ENCODE measurements at places on chromosomes 16 and 17.

DNA sequence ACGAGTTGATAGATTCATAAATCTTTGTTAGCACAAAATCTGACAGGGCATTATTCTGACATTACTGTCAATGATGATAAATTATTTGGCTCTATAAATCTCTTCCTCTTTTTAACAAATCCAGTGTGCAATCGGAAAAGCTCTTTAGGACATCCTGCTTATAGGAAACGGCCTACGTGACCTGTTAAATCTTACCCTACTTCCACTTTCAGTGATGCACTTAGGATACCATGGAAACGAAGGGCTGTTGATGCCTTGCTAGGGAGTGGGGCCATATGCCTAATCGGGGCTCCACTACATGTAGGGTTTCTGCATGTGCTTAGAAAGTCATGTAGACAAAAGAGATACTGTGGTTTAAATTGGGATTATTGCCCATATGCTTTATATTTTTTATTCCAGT, 27.2 kb downstream of the ZNF594 start:
- no peak for DNase-seq

GRCh38 chr16:50314665-50315064, 48.3 kb downstream of the ADCY7 start:
- DNase-seq, result no peak

- DNase-seq, result no peak
Measured at GRCh38 chr17:39600997-39601597, 6.6 kb downstream of the NEUROD2 start.

- no peak for DNase-seq
Measured at GRCh38 chr16:31333686-31334649, 21.0 kb upstream of the ITGAX start.

DNA sequence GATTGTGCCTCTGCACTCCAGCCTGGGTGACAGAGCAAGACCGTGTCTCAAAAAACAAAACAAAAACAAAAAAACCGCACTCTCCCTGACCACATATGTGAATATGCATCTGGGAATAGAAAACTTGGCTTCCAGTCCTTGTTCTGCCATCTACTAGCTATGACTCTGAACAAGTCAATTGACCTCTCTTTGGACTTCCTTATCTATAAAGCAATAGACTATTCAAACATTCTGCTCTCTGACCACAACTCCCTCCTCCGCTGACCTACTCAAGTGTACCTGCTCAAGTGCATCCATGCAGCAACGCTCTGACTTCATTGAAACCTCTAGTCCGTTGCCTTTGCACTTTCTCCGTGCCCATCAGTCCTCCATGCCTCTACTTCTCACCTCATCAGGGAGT, 52.6 kb upstream of the KDM6B start:
- DNase-seq, result no peak

DNA sequence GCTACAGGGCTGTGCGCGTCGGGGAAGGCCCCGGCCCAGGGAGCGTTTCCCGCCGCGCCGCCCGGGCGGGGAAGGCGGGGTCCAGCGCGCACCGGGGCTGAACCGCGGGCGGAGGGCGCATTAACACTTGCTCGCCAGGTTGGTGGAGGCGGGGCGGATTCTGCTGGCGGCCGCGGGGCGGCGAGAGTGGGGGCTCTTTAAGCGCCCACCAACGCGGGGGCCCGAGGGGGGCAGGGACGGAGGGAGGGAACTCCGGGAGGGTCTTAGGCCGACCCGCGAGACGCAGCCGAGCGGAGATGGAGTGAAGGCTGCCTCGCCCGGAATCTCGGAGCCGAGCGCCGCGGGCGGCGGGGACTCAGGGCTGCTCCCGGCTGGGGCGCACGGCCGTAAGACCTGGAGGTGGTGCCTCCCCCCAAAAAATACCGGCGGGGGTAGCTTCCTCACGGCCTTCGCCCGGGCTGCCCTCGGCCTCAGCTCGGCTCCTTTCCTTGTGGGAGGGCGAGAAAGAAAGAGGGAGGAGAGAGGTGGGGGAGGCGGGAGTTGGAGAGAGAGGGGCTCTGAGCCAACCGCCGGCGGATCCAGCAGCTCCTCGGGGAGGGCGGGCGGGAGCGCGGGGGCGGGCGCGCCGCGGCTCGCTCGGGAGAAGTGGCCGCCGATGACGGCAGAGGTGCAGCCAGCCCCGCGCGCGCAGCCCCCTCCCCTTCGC, 415 bp upstream of the FOXF1 start:
- no peak for DNase-seq

GRCh38 chr16:2152695-2153506, 2.7 kb upstream of the TRAF7 start:
- DNase-seq, result no peak

DNA sequence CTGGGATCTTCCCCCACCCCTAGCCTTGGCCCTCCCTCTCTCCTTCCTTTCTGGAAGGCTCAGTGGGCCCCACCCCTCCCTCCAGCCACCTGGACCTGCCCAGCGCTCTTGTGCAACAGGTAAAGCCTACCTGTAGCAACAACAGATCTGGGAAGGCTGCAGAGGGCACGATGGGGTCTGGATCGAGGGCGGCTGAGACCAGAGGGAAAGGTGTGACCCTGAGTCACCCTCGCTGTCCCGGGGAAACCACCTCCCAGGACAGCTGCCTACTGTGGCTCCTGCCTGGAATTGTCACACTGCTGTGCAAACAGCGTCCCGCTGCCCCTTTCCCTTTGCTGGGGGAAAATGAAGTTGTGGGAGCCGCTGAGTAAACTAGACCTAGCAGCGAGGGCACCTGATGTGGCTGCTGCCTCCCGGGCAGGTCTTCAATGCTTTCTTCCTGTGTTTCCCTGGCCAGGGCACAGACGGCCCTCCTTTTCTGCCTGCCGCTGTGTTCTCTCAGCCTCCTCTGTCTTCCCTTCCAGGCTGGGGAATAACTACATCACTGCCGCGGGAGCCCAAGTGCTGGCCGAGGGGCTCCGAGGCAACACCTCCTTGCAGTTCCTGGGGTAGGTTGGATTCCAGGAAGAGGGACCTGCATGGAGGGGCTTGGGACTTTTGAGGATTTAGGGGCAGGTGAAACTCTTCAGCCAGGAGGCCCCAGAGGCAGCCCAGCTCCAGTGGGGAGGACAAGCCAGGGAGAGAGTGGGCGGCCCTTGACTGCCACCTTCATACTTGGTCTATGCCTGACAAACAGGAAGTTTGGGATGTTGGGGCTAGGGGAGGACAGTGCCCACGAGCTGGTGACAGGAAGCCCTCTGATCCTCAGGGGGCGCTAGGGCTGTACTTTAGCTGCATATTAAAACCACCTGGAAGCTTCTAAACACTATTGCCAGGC, 22.2 kb upstream of the CYLD start:
- DNase-seq, result peak; percentile 68

DNA sequence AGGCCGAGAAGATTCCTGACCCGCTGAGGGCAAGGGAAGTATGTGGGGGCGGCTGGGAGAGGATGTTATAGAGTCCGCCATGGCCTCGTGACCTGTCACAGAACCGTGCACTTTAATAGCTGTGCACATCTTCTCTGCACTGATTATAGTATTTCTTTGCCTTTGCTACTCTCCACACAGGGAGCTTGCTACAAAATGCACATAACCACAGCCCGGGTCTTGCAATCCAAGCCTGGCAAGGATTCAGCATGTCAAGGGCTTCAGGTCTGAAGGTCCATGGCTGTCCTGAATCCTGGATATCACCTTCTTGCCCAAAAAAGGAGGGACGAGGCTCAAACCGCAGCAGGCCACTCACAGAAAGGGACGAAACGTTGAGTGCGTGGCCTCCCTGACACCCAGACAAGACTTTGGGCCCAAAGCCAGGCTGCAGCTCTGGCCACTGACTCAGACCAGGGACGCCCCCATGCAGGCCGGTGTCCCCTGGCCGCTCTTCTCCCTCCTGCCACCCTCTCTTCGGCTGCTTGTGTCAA, 43.7 kb downstream of the USP22 start:
- DNase-seq, result no peak

All from prostate gland (tissue), 2 donors.